ENCODE measurements at places on chromosomes 1 and 21.

- no peak for DNase-seq
Observed at GRCh38 chr1:119738100-119738720, 26.5 kb downstream of the PHGDH start.

GRCh38 chr1:65423884-65424572 is 3.6 kb downstream of the LEPR start:
- DNase-seq: no peak

DNA sequence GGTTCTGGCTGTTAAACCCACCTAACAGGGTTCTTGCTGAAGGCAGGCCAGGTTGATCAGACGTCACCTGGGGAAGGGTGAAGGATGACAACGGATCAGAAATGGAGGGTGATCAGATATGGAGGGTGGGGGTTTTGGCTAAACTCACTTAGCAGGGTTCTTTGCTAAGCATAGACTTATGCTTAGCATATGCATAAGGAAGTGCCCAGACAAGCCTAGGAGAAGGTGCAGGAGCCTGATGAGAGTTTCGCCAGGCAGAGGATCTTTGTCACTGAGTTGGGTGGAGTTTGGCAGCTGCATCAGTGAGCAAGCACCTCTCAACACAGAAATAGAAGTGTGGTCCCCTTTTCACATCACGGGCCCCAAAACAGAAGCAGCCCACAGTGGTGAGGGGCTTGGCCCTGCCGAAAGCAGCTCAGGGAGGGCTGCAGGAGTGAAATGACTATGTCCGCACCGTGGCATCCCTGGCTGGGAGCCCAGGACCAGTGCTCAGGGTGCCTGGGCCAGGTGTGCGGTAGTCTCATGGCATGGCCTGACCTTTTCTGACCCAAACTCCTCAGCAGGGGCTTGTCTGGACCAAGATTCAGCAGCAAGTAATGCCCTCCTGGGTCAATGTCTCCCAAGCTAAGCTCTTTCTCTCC is 101.6 kb downstream of the AJAP1 start:
- DNase-seq: no peak

DNA sequence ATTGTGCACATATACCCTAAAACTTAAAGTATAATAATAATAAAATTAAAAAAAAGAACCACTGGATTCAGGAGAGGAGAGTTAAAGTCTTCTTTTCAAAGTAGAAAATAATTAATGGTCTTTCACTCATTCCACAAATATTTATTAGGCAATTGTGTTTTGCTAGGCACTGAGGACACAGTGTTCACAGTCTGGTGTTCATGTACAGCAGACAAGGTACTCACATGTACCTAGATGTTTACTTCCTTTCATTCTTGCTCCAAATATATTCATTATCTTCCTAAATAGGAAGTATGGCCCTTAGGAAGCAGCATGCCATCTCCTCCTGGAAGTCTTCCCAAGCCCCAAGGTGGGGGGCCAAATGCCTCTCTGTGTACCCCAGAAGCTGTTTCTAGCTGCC is 265.0 kb downstream of the NPHP4 start:
- DNase-seq: no peak

GRCh38 chr1:2859219-2859880 is 57.9 kb upstream of the TTC34 start:
- no peak for DNase-seq

DNA sequence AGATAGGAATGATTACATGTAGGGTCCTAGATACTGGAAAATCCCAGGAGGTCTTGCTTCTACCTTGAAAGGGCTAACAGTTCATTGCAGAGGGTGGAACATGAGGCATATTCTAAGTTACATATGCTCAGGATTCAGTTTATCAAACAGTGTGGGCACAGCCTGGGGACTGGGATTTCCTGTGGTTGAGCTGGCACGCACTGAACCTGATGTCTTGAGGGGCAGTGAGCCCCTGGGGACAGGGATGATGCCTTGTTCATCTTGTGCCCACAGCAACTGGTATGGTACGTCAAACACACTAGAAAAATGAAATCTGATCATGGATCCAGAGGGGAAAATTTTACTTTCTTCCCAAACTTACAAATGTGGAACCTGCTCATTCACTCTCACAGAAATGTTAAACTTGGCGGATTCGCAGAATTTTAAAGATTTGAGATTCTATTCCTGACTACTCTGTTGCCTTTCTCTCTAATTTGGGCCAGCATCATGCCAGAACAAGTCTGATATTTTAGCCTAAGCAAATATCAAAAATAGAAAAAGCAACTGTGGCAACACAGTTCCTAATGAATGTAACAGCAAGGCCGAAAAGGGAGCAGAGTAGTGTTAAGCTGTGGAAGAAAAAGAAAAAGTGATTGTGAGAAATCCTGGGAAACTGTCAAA is 68.2 kb upstream of the COL24A1 start:
- DNase-seq: no peak

DNA sequence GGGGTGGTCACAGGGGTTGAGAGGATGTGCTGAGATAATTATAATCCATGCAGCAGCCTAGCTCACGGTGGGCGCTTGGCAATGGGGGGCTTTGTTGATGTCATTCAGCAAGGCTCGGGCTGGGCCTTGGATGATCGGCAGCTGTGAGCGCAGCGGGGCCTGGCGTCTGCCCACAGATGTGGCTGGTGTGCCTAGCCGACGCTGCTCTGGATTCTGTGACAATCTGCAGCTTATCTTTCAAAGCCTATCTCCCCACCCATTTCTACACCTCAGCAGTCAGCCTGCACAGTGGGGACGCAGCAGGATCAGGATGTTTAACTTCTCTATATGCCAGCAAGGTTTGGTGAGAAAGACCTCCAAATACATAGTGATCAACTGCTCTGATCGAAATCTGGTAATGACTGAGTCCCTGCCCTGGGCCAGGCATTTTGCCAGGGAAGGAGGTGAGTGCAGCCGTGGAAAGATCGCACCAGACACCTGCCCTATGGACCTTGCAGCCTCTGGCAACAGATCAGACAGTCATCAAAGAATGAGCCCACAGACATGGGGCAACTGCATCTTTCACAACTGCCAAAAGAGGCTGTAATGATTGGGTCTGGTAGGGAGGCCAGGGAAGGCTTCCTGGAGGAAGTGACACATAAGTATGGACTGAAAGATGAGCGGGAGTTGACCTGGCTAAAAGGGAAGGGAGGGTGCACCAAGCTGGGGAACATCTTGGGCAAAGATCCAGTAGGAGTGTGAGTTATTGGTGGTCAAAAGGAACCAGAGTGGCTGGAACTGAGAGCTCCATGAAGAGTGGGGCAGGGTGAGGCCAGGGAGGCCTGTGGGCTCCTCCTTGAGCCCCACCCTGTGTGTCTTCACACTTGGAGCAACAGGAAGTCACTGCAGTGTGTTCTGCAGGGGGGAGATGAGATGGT is 35.3 kb downstream of the EPHB2 start:
- no peak for DNase-seq

DNA sequence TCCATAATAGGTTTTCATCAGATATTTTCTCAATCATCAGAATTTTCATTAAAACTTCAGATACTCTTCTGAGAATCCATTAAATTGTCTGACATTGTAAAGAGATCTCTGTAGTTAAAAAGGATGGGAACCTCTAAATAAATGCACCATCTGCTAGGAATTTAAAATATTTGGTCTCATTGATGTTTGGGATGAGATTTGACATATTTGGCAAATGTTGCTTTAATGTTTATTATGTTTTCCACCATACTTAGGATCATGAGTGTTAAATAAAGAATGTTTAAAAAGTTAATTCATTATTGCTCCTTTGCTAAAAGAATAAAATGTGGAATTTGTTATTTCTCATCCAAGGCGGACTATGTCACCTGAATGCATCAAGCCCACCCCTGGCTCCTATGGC is 85.5 kb upstream of the VANGL1 start:
- DNase-seq: no peak

DNA sequence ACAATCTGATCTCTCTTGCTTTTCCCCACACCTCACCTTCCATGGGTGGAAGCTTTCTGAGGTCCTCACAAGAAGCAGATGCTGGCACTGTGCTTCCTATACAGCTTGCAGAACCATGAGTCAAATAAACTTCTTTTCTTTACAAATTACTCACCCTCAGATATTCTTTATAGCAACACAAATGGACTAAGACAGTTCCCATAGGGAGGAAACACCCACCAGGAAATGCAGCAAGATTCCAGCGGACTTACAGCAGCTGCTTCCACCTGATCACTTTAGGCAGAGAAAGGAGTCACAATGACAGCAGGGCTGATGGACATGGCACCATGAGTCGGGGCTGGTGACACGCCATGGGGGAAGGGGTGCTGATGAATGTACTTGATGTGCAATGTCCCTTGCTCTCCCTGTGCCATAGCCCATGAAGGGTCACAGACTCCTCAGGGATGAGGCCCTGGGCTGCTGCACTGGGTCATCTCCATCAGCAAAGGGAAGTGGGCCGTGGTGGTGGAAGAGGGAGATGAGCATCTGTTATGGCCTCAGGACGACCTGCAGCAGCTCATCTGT is 53.9 kb downstream of the PRSS38 start:
- no peak for DNase-seq

DNA sequence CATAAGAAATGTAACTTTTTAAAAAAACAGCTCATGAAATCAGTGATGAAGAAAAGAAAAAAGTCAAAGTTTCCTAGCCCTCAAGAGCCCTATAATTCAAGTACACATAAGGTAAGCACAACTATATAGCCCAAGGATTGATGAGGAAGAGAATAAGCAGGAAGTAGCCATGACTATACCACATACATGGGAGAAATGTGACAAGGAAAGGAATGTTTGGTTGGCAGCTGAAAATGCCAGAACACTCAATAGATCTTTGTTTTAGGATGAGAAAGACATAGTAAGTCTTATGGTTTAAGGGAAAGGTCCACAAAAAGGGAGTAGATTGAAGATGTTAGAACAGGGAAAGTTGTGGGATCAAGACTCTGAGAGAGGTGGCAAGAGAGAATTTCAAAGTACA is 5.7 kb downstream of the DOCK7 start:
- DNase-seq: no peak

DNA sequence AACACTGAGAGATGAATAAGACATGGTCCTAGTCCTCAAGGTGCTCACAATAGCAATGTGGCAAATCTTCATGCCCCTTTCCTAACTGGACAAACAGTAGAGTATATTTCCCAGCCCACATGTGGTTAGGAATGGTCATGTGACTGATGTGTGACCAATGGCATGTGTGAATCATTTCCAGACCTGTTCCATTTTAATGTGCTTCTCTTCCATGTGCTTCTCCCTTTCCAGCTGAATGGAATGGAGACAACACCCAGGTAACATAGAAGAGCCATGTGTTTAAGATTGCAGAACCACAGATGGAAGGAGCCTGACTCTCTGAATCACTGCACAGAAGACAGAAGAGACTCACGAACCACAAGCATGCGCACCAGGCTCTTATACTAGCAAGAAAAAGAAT is 409.9 kb upstream of the NFIA start:
- DNase-seq: no peak

DNA sequence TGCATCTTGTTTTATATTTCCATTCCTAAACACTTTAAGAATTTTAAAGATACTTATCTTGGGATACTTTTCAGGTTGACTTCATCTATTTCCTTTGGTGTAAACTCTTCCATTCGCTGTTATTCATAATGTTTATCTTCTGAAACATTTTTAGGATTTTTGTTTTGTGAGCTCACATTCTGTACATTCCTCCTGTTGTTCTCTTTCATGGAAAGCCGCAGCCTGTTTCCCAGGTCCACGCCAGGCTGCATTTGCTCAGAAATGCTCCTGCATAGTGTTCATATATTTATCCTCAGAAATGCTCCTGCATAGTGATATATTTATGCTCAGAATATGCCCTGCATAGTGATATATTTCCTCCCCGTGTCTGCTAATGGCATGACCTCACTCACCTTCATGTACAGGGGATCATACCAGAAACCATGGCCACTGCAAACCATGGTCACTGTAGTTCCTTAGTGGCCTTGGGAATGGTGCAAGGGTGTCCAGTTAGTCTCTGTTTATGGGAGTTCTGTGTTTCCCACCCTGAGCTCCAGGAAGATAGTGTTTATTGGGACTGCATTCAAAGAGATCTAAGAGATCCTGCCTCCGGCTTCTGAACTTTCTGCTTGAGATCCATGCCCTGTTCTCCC is 153.9 kb upstream of the GREM2 start:
- peak; percentile 42 for DNase-seq

- no peak for DNase-seq
Observed at GRCh38 chr1:41557751-41558455, 73.4 kb upstream of the EDN2 start.

GRCh38 chr1:246748867-246749266 is 24.7 kb downstream of the SCCPDH start:
- no peak for DNase-seq

DNA sequence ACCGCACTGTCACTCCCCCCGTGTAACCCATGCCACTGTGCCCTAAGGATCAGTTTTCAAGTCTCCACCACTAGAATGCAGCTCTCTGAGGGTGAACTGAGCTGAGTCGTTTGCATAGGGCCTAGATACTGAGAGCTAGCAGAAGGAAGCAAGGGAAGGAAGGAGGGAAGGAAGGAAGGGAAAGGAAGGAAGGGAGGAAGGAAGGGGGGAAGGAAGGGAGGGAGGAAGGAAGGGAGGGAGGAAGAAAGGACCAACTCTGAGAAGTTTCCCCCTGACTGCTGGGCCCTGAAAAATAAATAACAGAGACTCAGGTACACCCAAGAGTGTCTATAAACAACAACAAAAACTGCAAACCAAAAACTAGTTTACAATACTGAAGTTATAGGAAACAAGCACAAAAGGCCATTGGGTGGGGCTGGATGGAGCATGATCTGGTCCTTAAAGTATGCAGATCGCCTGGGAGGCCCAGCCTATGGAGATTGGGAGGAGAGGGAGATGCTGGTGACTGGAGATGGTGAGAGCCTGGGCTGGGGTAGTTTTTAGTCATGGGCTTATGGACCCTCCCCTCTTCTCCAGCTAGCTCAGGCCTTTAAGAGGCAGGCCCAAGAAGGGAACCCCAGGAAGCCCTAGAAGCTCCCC is 1.7 kb upstream of the MRPS15 start:
- DNase-seq: no peak

DNA sequence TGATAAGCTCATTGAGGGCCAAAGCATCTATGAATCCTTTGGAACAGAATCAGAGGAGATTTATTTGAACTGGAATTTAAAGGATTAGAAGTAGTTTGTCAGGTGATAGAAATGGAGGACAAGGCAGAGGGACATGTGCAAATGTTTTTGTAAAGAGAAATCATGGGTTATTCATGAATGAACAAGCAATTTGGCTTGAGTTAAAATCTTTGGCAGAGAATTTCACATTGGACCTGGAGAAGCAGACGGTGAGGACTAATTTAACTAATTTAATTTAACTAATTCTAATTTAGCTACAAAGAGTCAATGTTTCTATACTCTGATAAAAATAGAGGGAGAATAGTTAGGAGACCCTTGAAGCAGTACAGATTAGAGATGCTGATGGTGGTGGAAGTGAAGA is 36.3 kb downstream of the SNX7 start:
- no peak for DNase-seq
